Stimulated activated CD4-positive, alpha-beta T cell treated with anti-CD3 and anti-CD28 coated beads, Interleukin-1b, Interleukin-23, amount 100 ng/mL, for 4 hours (primary cell): ENCODE measurements at places on chromosomes 16 and 17.

DNA sequence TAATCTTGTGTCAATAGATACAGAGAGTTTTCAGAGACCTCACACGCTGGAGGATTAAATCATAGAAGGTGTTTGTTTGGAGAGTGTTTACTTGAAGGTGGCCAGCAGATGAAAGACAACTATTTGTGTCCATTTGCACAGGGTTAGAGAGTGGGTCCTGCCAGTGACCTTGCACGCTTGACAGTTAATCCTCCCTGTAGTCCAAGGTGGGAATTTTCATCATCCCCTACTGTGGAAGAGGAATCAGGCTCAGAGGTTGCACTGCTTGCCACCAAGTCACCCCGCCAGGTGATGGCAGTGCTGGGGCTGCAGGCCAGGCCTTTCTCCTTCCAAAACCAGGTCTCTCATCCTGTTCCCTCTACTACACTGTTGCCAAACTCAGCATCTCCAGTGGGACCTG, 12.3 kb downstream of the CDH1 start:
- no peak for DNase-seq

DNA sequence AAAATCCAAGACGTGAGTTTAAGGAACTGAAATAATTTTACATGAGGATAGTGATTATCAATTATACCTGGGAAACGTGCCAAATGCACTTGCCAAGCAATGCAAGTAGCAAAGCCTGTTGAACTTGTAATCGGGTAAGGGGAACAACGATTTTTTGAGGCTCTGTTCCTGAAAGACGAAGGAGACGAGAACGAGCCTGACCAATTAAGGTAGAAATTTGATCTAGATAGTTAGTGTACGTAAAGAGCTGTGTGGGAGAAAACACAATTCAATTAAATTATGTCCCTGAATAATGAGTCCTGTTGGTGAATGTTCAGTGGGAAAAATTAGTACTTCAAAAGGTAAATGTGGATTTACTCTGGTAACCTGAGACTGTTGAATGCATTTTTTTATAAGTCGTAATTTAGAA, 17.7 kb upstream of the KCTD5 start:
- no peak for DNase-seq

GRCh38 chr17:79404136-79404911, 206.5 kb downstream of the RBFOX3 start:
- no peak for DNase-seq

GRCh38 chr16:3508736-3509135, 7.9 kb downstream of the CLUAP1 start:
- no peak for DNase-seq

DNA sequence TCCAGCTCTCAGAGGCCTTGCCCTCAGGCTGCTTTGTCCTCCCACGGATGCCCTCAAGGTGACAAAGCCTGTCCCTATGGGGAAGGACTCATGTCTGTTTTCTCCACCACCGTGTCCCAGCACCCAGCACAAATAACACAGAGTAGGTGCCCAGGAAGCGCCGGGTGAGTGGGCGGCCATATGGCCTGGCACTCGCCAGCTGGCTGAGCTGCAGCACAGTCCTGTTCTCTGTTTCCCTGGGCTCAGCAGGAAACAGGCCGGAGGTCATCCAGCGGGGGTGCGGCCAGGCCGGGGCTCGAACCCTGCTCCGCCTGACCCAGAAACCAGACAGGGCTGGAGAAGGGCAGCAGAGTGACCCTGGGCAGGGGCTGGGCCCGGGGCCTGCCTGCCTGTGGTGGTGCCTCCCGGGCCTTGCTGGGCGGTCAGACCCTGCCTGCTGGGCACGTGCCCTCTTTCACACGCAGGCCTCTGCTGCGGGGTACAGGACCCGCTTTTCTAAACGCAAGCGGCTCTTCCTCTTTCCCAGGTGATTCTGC, 139.0 kb upstream of the CIBAR2 start:
- no peak for DNase-seq

DNA sequence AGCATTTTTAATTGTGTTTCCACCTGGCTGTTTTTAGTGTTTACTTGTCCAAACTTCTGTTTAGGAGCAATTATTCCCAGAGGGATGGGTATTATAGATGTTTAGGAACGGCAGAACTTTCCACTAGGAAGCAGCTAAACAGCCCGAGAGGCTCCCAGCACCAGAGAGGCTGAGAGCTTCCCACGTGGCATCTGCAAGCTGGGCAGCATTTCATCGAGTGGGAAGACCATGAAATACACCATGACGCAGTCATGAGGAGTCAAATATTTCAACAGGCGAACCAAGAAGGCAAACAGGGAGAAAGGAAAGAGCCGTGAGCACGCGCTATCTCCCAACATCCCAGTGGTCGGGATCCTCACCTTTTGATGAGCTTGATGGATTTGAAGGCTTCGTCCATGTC, 24.1 kb downstream of the TMEM204 start:
- no peak for DNase-seq

DNA sequence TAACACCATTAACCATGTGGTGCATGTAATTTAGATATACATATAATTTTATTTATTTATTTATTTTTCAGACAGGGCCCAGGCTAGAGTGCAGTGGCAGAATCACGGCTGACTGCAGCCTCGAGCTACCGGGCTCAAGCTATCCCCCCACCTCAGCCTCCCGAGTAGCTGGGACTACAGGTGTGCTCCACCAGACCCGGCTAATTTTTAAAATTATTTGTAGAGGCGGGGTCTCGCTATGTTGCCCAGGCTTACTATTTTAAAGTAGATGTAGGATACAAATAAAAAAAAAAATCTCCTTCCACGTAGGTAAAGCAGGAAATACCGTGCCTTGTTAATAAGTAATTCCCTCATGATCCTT, 446 bp upstream of the COQ7 start:
- DNase-seq = no peak

GRCh38 chr17:58217766-58218165, 1.3 kb downstream of the MKS1 start:
- no peak for DNase-seq

GRCh38 chr17:55492781-55493341, 18.4 kb downstream of the SMIM36 start:
- DNase-seq = no peak

GRCh38 chr16:67112591-67113399, 3.1 kb downstream of the PHAF1 start:
- no peak for DNase-seq

DNA sequence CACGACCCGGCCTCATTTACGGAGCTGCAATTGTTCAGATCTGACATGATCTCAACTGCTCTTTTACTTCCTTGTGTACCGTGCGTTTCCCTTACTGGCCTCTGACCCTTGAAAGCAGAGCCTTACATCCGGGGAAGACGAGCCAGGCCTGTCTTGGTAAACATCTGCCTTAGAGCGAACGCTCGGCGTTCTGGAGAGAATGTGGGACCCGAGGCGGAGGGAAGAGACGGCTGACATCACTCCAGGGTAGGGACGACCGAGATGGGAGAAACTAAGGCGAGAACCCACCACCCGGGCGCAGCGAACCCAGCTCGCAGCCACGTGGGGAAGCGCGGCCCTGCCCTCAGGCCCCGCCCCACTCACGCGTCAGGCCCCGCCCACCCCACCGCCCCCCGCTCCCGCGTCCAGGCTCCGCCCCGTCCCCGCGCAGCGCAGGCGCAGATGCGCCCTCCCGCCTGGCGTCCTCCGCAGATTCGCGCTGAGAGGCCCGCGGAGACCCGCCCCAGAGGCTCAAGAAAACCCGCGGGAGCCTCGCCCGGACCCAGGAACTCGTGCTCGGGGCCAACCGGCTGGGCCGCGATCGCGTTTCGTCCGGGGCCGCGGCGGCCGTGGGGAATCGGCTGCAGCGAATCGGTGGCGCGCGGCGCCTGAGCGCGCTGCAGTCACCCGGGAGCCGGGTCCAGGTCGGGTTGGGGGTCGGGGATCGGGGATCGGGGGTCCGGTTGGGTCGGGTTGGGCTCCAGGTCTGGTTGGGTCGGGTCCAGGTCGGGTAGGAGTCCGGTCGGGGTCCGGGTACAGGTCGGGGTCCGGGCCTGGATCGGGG, at the start of gene TELO2:
Gene TELO2 (plus strand): TSS at position 438 of the 823 bp plus-strand sequence. CDS start 922 bp downstream, outside the sequence.
- peak; percentile 90 for DNase-seq

DNA sequence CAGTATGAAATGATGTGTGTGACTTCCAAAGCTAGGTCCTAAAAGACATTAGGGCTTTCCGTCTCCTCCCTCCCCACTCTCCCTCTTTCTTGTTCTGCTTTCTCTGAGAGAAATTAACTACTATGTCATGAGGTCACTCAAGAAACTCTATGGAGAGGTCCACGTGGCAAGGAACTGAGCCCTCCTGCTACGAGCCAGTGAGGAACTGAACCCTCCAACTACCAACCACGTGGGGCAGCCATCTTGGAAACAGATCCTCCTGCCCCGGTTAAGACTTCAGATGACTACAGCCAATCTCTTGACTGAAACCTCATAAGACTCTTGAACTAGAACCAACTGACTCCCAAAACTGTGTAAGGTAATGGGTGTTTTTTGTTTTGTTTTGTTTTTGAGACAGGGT, 4.2 kb upstream of the ALOX15 start:
- DNase-seq = no peak

GRCh38 chr16:52708476-52708875, 161.5 kb upstream of the TOX3 start:
- DNase-seq = no peak

DNA sequence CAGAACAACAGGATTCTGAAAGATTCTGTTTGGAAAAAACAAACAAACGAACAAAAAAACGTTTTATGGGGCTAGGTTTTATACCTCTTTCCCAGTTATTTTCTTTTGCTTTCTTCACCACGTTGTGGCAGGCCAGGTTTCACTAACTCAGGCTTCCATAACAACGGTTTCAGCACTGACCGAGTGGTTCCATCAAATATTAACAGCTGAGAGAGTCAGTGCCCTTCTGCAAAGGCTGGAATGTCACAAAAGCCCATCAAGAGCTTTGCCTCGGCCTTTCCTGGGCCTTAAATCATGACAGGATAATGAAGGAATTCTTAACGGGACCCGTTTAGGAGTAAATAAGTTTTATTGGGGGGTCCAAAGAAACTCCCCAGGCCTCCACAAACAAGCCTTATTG, 34.2 kb downstream of the MPHOSPH6 start:
- DNase-seq = no peak

DNA sequence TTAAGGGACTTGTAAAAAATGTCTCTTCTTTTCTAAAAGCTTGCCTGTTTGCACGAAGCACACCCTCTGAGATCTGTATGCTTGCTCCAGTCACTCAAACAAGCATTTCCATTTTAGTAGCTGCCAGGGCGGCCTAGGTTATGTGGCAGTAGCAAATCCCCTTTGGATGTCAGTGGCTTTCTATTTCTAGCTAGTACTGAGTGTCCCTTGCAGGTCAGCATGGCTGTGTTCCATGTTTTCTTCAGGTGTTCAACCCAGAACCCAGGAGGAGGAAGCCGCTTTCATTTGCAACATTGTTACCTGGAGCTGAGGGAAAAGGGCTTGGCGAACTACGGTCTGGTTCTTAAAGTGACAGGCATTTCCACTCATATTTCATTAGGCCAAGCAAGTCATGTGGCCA, 36.4 kb downstream of the FOXL1 start:
- DNase-seq = no peak

DNA sequence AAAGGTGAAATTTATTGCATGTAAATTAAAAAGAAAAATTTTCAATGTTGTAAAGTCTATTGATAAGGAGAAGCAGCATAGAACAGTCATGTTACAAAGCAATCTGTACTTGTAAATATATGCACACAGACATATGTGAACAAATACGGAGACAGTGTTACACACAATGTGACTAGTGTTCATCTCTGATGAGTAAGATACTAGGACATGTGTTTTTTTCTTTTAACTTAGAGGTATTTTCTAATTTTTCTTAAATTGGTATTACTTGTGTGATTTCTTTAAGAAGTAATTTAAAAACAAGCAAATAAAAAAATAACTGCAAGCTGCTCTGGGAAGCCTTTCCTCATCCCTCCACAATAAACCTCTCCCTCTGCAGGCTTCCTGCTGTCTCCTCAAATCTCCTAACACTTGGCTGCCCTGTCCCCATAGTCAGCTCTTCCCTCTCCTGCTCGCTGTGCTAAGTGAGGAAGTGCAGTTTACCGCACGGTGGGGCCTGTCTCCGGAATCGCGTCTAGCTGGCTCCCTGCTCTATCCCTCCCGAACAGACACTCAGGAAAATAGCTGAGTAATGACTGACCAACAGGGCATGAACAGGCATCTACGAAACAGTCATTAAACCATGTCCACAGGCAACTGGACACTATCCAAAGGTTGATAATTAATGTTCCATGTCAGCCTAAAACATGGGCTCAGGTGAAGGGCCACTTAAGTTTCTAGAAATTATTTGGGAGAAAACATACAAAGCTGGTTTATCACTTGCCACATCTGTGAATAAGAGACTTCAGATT, 35.9 kb downstream of the CMTM4 start:
- no peak for DNase-seq

DNA sequence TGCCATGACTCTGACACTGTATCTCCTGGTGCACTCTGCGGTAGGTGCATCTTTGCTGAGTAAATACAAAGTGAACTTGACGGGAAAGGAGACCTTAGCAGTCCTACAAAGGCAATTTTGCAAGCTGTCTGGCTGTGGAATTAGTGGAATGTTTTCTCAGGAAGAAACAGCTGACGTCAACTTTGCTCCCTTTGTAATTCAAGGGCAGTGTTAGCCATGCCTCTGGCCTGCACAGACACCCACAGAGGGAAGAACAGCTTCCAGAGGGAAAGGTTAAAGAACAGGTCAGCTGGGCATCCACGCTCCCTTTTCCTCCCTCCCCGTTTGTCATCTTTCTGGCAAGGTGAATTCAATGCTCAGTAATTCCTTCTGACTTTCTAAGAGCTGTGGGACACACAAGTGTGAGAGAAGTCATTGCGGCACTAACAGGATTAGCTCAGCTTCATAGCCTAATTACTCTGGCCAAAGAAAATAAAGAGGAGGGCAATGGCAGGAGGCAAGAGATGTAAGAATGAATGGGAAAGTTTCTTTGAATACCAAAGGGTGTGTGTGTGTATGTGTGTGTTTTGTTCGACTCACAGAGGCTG, 476.9 kb upstream of the GOT2 start:
- DNase-seq = no peak
